ENCODE measurements at places on chromosomes 5 and 9.

DNA sequence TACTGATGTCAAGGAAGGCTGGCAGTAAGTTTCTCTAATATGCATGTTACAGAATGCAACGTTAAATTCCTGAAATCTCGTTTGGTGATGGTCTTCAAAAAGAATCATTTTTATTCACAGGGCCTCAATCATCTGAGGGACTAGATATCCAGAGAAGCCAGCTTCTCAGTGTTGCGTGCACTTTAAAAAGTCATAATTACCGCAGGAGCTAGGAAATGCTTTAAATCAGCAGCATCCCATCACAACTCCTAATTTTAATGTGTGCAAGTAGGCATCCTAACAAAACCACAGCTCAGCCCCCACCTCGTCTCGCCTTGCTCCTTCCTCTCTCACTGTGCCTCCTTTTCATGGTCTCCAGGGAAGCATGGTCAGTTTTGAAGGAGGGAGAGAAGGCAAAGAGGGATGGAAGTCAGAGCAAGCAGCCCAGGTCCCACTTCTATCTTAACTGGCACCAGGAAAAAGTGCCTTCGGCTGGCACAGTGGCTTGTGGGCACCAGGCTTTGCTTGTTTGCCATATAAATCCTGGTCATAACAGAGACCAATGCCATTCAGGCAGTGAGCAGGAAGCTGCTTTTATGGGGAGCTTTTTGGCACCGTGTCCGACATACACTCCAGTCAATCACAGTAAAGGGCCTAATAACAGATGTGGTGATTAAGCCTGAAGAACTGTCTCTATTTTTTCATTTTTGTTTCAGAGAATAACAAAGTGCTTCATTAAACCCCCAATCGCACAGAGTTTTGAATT, 21.4 kb downstream of the MEGF10 start:
- DNase-seq, result no peak

GRCh38 chr9:37619806-37620205, 27.4 kb upstream of the TOMM5 start:
- DNase-seq, result no peak

DNA sequence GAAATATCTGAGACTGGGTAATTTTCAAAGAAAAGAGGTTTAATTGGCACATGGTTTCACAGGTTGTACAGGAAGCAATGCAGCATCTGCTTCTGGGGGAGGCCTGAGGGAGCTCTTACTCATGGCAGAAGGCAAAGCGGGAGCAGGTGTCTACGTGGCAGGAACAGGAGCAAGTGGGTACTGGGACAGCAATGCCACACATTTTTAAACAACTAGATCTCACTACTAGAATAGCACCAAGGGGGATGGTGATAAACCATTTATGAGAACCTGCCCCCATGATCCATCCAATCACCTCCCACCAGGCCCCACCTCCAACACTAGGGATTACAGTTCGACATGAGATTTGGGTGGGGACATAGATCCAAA, 47.6 kb upstream of the HOMER1 start:
- no peak for DNase-seq

DNA sequence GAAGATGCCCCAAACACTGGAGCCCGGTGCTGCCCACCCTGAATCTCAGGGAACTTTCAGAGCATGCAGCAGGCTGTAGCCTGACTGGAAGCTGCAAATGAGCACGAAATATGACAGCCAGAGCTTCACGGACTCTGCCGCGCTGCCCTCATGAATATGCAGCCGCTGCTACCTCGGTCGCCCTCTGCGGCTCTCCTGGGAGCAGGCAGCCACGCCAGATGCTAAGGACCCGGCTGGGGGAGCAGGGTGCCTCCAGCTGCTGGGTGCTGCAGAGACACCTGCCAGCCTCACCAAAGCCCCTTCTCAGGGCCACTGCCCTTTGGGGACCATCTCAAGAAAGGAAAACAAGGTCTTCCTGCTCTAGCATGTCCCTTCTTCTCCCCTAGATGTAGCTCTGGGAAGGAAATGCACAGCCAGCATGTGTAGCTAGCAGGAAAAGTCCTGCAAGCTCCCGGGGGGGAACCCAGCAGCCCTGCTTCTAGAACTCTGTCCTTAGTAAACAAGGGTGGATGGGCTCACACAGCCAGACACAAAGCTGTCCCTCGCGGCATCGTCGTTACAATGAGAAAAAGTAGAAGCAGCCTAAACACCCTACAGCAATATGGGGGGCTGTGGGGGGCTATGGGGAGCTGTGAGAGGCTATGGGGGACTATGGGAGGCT, 56.8 kb upstream of the OLFM1 start:
- DNase-seq, result no peak

- DNase-seq, result peak; percentile 8
Measured at GRCh38 chr9:21030389-21031035, 928 bp downstream of the HACD4 start.

DNA sequence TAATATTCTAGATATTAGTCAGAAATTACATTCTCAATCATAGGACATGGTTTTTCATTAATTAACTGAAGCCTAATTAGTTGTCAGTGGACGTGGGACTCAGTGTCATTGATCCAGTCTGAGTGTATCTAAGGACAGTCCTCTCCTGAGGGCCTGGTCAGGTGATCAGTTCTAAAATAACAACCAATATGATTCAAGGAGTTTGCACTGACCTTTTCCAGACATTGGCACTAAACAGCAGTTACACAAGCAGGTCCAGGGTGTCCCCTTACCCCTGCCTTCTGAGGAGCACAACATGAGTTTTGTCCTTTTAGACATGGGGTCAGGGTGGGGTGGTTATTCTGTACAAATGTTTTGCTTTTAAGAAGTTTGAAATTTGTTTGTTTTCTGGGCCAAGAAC, 97.8 kb downstream of the CMYA5 start:
- no peak for DNase-seq

- no peak for DNase-seq
Measured at GRCh38 chr5:37554938-37555337, 175.8 kb downstream of the WDR70 start.

Measured in anterior cingulate cortex (tissue), 58 donors.